ENCODE measurements at places on chromosomes 3 and 15. TPM values are rescaled to one million over a fixed set of nuclear protein-coding genes. Genes with fewer than 3 reads are reported as not detected.

- no peak for DNase-seq
- H3K4me1 ChIP-seq = no peaks in the 10 kb centered on the region
- peaks cover 2% of the 10 kb centered on the region for H3K36me3 ChIP-seq
- no peak overlapping the region for H3K4me3 ChIP-seq
Observed at GRCh38 chr3:61117045-61117898, 134.0 kb downstream of the FHIT start.

DNA sequence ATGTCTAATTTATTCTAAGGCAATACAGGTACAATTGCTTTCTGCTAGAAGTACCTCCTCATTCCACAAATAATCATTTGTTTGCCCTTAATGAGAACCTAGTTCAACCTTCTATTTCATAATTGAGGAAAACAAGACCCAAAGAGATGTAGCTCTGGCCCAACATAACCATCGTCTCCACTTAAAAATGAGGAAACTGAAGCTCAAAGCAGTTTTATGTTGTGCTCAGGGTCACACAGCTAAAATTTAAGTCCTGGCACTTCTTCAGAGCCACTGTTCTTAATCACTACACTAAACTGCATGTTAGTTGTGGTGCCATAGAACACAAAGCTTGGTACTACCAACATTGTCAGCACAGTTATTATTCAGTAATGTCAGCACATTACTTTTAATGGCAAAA lies 108.0 kb downstream of the SERPINI1 start:
- peaks cover 2% of the 10 kb centered on the region for H3K4me1 ChIP-seq
- H3K4me3 ChIP-seq = no peak overlapping the region
- DNase-seq = no peak
- H3K27ac ChIP-seq = no peak overlapping the region

GRCh38 chr15:101145362-101145761 lies 106.5 kb downstream of the CHSY1 start:
- H3K36me3 ChIP-seq = no peaks in the 10 kb centered on the region
- no peak for DNase-seq
- no peaks in the 10 kb centered on the region for H3K27me3 ChIP-seq
- no peak overlapping the region for H3K4me3 ChIP-seq
- H3K4me1 ChIP-seq = peaks cover 20% of the 10 kb centered on the region
- no peak overlapping the region for H3K27ac ChIP-seq

GRCh38 chr3:4814305-4814903 lies 164.8 kb upstream of the BHLHE40 start:
- H3K36me3 ChIP-seq = peaks cover 91% of the 10 kb centered on the region
- H3K27me3 ChIP-seq = no peaks in the 10 kb centered on the region
- H3K4me1 ChIP-seq = peaks cover 9% of the 10 kb centered on the region
- no peak overlapping the region for H3K27ac ChIP-seq
- H3K4me3 ChIP-seq = no peak overlapping the region

Gene CPLX3
- total RNA-seq = 0.28 TPM
